Activated T-helper 17 cell treated with anti-CD3 and anti-CD28 coated beads, Interleukin-2, amount 50 U/mL, for 72 hours (primary cell): ENCODE measurements at places on chromosomes 2 and 18.

- H3K27me3 ChIP-seq: peaks cover 9% of the 10 kb centered on the region
- no peak for ATAC-seq
- H3K4me3 ChIP-seq: no peak overlapping the region
- H3K4me1 ChIP-seq: no peaks in the 10 kb centered on the region
- H3K27ac ChIP-seq: no peak overlapping the region
Measured at GRCh38 chr2:216727346-216728122, 32.2 kb upstream of the IGFBP5 start.

GRCh38 chr18:2909431-2910140 is 62.8 kb downstream of the EMILIN2 start:
- H3K27me3 ChIP-seq: no peaks in the 10 kb centered on the region
- peaks cover 9% of the 10 kb centered on the region for H3K4me1 ChIP-seq
- peaks cover 66% of the 10 kb centered on the region for H3K36me3 ChIP-seq
- no peak for ATAC-seq

DNA sequence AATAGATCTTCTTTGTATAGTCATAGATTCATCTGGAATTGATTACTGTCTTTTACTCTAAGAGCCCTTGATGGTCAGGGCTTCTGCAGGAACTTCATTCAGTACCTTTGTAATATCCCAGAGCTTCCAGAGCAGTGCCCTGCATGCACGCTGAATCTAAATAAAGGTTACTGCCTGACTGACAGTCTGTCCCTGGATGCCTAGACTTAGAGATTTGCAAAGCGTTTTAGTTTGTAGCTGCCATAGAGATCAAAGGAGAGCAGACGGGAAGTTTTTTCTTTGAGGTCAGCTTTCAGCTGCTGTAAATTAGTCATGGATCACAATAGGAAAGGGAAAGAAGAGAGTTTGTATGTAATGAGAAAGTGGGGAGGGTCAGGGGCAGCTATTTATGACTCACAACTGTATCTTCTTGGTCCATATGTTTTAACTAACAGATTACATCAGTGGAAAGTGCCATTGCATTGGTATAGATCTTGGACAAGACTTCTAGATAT is 45.2 kb upstream of the NYAP2 start:
- H3K4me3 ChIP-seq: no peak overlapping the region
- H3K4me1 ChIP-seq: no peaks in the 10 kb centered on the region
- H3K36me3 ChIP-seq: no peaks in the 10 kb centered on the region
- ATAC-seq: no peak
- H3K27me3 ChIP-seq: peaks cover 25% of the 10 kb centered on the region

GRCh38 chr2:150663143-150663542 is 175.7 kb upstream of the RND3 start:
- no peak for ATAC-seq
- H3K36me3 ChIP-seq: no peaks in the 10 kb centered on the region

- H3K27me3 ChIP-seq: no peaks in the 10 kb centered on the region
- H3K27ac ChIP-seq: no peak overlapping the region
- H3K4me1 ChIP-seq: peaks cover 9% of the 10 kb centered on the region
Measured at GRCh38 chr2:96584017-96584416, 47.5 kb downstream of the ARID5A start.

DNA sequence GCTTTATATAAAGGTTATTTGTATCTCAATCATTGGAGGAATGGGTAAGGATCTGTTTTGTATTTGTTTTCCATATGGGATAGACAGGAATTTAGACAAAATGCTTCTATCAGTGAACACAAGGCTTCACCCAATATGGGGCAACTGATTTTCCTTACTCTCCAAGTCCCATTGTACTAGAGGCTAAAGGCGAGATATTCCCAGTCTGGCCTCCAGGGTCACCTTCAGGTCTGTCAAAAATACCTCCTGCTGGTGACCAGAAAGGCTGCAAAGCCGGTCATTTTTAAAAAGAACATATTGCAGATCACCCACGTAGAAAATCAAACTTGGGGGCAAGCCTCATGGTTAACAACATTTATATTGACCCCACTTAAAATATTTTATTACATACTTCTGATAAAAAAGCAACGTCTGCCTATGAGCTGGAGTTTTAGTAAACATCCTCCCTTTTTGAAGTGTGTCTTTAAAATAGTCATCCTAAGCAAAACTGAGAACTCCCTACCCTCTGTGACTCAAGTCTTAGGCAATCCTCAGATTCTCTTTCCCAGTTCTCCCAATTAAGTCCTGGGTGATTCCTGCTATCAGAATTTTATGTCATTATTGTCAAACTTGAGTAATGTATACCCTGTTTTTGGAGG is 276.6 kb downstream of the MREG start:
- no peaks in the 10 kb centered on the region for H3K4me1 ChIP-seq

DNA sequence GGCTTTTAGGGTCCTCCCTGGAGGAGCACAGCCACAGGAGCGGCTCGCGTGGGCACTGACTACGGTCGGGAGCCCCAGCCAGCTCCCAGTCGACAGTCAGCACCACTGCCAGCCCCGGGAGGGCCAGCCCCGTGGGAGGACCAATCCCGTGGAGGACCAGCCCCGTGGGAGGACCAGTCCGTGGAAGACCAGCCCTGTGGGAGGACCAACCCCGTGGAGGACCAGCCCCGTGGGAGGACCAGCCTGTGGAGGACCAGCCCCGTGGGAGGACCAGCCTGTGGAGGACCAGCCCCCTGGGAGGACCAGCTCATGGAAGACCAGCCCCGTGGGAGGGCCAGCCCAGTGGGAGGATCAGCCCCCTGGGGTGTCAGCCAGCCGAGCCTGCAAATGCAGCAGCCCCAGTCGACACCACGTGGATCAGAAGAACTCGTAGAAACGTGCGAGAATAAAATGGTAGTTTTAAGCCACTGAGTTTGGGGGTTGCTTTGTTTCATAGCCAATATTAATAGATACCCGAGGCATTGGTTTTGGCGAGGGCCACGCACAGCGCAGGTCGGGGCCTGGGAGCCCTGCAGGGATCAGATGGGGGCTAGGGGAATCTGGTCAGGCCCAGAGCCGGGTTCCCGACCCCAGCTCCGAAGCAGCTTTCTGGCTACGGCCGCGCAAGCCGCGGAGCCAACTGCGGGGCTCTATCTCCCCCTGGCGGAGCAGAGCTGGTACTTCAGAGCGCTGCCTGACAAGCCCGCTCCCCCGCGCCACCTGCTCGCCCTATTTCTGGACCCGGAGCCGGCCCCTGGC is 73.0 kb downstream of the TEX51 start:
- no peak overlapping the region for H3K27ac ChIP-seq
- peaks cover 37% of the 10 kb centered on the region for H3K27me3 ChIP-seq
- no peaks in the 10 kb centered on the region for H3K4me1 ChIP-seq
- peak; percentile 77 for ATAC-seq
- H3K36me3 ChIP-seq: no peaks in the 10 kb centered on the region

- peaks cover 46% of the 10 kb centered on the region for H3K4me1 ChIP-seq
- H3K36me3 ChIP-seq: peaks cover 17% of the 10 kb centered on the region
- no peaks in the 10 kb centered on the region for H3K27me3 ChIP-seq
- H3K4me3 ChIP-seq: peak overlapping the region; percentile 81
Measured at GRCh38 chr2:62197925-62198633, 2.2 kb downstream of the B3GNT2 start.

GRCh38 chr2:61469424-61470121 is 1.3 kb downstream of the USP34 start:
- peaks cover 14% of the 10 kb centered on the region for H3K4me1 ChIP-seq
- no peak for ATAC-seq

- H3K27me3 ChIP-seq: peaks cover 14% of the 10 kb centered on the region
- H3K4me1 ChIP-seq: no peaks in the 10 kb centered on the region
- no peak overlapping the region for H3K4me3 ChIP-seq
- ATAC-seq: no peak
- H3K27ac ChIP-seq: no peak overlapping the region
Measured at GRCh38 chr2:146927080-146927711, 917.6 kb upstream of the ACVR2A start.

DNA sequence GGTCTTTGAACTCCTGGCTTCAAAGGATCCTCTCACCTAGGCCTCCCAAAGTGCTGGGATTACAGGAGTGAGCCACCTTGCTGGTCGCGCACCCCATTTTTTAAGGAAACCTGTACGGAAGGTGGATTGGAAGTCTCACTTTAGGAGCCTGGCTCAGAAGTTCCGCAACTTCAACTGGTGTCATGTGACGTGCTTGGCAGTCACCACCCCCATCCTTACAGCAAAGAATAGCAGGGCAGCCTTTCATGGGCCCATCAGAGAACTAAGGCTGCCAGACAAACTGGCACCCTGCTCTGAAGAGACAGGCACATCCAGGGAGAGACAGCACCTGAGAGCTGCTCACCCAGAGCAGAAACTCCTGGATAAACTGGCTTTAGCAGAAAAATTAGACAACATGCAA is 3.3 kb upstream of the SLC66A2 start:
- no peaks in the 10 kb centered on the region for H3K27me3 ChIP-seq
- peaks cover 10% of the 10 kb centered on the region for H3K4me1 ChIP-seq
- no peak for ATAC-seq
- H3K36me3 ChIP-seq: peaks cover 7% of the 10 kb centered on the region
- H3K4me3 ChIP-seq: no peak overlapping the region

DNA sequence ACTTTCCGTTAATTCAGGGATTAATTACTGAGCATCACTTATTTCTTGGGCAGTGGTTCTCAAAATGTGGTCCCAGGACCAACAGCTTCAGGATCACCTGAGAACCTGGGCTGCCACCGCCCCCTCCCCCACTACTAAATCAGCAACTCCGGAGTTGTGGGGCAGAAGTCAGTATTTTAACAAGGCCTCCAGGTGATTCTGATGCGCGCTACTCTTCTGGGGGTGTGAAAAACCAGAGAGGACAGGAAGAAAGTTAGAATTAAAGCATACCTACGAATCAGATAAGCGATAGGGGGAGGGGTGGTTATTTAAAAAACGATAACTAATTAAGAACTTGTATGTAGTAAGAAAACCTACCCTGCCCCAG is 319 bp downstream of the ZSCAN30 start:
- no peaks in the 10 kb centered on the region for H3K27me3 ChIP-seq
- H3K4me1 ChIP-seq: peaks cover 17% of the 10 kb centered on the region
- peak overlapping the region; percentile 98 for H3K27ac ChIP-seq
- peak; percentile 51 for ATAC-seq
